ENCODE measurements at places on chromosomes 13 and 19.

DNA sequence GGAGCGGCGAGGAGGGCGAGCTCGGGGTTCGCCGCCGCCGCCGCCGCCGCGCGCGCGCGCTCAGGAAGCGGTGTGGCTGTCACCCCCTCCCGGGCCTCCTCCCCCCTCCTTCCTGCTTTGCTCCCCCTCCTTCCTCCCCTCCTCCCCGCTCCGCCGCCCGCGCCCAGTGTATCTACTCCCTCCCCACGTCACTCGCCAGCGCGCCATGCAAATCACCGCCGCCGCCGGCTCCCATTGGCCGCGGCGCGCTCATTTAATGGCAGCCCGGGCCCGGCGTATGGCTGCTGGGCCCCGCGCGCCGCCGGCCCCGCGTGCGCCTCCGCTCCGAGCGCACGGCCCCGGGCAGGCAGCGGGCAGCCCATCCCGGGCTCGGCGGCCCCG, 335 bp upstream of the SOX1 start:
- peak; percentile 45 for DNase-seq

GRCh38 chr13:80473695-80474094, 132.8 kb upstream of the SPRY2 start:
- DNase-seq, result no peak

DNA sequence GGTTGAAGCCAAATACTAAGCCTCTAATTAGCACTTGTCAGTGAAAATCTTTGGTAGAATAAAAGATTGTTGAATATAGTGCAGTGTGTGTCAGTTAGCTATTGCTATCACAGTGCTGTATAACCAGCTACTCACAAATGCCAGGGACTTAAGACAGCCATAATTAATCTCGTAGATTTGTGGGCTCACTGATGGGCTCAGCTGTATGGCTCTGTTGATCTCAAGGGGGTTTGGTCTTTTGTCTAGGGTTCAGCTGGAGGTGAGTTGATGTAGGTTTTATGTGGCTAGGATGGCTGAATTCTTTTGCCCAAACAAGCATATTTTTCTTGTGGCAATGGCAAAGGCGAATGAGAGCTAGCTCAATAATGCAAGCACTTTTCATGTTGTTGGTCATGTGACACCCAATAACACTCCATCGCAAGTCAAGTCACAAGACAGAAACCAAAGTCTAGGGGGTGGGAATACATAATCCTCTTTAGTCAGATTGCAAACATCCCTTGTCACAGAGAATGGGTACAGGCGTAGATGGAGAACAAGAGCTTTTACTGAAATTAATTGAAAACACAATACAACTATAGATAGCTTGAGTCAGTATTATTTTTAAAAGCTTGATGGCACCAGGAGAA, 121.7 kb upstream of the EDNRB start:
- DNase-seq, result no peak

- DNase-seq, result no peak
Measured at GRCh38 chr13:49681842-49682435, 9.3 kb downstream of the EBPL start.

GRCh38 chr13:67557118-67557517, 327.0 kb upstream of the PCDH9 start:
- no peak for DNase-seq

DNA sequence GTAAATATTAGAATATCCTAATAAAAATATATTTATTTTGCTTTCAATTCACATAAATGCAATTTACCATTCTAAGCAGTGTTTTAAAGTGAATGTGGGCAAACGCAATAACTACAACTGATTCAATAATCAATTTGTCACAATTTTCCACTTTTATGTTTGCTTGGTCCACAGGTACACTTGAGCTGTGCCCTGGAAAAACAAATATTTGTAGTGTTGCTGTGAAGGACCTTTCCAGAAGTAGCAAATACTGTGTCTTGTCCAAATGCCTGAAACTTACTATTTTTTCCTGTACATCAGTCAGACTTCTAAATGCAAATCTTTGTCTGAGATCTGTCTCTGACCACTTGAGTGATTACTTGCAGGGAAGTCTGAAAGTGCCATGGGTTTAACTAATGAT, 845.8 kb upstream of the SLITRK5 start:
- DNase-seq, result no peak

GRCh38 chr19:31666126-31666525, 316.9 kb upstream of the TSHZ3 start:
- DNase-seq, result no peak

GRCh38 chr13:112034231-112034630, 32.7 kb upstream of the SOX1 start:
- DNase-seq, result no peak

DNA sequence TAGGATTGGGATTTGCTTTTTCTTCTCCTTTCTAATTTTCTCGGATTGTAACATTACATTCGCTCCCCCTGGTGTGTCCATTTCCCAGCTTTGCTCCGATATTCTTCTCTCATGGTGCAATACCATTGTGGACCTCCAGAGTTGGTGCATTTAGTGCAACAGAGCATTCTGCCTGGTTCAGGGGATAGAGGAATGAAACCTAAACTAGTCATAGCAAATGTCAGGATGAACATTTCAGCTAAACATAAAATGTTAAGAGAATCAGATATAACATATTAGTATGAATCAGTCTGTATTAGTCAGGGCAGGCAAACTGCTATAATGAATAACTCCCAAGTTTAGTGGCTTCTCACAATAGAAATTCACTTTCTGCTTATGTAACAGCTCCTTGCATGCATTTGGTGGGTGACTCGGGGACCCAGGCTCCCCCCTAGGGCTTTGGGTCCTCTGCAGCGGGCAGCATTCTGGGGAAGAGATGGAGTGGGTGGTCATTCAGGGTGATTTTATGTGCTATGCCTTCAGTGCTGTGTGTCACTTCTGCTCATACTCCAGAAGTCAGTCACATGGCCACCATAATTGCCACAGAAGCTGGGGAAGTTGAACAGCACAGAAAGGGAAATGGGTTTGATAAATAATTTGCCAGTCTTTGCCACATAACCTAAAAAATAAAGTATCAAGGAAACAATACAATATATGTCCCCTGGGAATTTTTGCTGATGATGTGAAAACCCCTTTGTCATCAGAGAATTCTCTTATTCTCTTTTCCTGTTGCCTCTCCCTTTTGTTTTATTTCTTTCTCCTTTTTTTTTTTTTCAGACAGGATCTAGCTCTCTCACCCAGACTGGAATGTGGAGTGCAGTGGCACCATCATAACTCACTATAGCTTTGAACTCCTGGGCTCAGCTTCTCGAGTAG, 111.0 kb downstream of the HSPH1 start:
- no peak for DNase-seq

- peak; percentile 33 for DNase-seq
Measured at GRCh38 chr19:10294368-10294697, 4.6 kb downstream of the ICAM5 start.

- no peak for DNase-seq
Measured at GRCh38 chr13:46315491-46316075, 71.5 kb downstream of the RUBCNL start.

DNA sequence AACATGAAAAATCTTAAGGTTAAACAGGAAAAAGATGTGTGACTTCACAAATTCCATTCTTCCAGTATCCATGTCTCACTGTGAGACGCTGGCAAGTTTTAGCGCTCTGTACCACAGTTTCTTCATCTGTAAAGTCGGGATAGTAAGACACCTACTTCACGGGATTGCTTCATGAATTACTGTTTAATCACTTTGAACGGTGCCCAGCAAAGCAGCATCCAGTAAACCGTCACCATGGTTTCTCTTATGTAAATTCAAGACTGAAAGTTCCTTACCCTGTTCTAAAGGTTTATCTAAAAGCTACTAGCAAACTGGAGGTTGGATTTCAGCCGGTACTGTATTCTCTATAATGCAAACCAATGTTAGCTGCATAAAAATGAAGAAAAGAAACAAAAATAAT, 53.5 kb downstream of the KATNAL1 start:
- no peak for DNase-seq

DNA sequence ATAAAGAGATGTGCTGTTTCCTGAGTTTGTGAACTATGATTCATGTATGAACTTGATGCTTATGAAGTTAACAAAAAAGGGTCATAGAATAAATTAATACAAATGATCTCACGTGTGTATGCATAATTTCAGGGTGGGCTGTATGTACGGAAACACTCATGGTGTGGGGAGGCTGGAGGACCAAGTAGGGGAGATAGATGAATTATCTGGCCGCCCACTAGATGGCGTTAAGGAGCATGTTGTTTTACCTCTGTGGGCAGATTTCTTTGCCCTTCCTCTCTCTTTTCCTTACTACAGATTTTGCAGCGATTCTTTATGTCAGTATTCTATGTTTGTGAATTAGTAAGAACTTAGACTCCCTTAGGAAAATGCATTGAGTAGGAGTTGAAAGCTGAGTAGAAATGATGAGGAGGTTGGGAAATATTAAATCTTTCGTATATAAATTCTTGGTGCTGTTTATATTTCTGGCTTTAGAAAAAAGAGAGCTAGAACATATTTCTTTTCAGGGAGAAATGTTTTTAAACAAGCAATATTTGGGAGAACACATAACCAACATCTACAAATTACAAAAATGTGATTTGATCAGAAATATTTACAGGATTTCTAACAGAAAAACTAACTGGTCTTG, 47.4 kb upstream of the TMTC4 start:
- peak; percentile 50 for DNase-seq
